Esophagus squamous epithelium (tissue), 5 donors: ENCODE measurements at places on chromosomes 16 and 17.

- DNase-seq: no peak
Measured at GRCh38 chr17:80123791-80124190, 22.4 kb downstream of the GAA start.

DNA sequence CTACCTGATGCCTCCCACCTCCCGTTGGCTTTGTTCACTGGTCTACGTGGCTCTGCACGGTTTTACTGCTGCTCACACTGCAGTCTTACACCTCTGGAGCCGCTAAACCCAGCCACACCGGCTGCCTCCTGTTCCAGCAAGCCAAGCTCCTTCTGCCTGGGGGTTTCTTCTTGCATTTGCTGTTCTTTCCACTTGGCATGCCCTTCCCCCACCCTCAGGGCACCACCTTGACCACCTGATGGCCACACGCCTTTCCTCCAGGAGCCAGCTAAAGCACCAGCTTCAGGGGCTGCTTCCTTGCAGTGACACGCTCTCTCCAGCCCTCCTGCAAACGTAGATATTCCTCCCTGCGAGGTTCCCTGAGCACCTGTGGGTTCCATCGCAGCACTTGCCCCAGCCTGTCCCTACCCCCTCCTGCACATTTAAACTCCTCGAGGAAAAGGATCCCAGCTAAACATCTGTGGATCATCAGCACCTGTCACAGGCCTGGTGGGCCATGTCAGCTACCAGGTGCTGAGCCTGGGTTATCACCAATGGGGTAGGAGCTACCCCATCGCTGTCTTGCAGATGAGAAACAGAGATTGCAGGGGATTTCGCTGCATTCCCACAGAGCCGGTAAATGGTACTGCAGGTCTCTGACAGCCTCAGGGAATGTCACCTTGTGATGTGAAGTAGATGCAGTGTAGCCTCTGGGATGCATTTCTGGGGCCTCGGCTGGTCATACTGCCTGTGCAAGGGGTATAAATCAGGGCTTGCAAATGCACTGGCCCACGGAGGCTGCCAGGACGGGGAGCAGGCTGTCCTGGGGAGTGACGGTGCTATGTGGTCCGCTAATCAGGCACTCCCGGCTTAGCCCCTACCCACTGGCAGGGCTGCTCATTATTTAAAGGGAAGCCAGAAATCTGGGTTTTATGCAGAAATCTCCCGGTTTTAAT, 285.2 kb downstream of the CPPED1 start:
- no peak for DNase-seq

DNA sequence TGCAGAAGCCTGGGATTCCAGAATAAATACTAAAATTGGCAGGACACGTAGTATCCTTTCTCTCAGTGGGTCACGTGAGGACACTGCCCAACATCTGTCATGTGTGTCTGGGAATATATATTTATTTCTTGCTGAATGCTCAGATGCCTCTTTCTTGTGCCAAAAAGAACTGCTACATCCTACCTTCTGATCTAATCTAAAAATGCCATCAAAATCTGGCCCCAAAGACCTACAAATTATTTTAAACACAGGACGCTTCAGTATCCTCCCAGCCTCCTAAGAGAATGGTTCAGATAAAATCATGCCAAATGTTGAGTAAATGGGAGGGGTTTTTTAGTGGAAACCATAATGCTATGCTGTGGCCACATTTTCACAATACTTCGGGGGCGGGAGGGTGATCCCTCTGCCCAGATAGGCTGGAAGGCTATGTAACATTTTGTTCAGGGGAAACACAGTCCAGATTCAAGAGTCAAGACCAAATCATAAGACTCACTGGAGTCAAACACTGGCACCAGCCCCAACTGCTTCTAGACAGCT, 22.9 kb upstream of the CORO6 start:
- no peak for DNase-seq

- no peak for DNase-seq
Measured at GRCh38 chr17:39739885-39740356, 2.2 kb downstream of the GRB7 start.

GRCh38 chr17:42759982-42760651, 910 bp upstream of the RAMP2 start:
- DNase-seq: no peak

- DNase-seq: no peak
Measured at GRCh38 chr16:84413244-84414004, 45.1 kb downstream of the ATP2C2 start.

GRCh38 chr17:82497483-82498405, 21.8 kb upstream of the FOXK2 start:
- DNase-seq: no peak
